NCI-H226 (cell line): ENCODE measurements at places on chromosomes 7 and 10.

- DNase-seq: no peak
These were observed 625.7 kb upstream of the KCND2 start for GRCh38 chr7:119647286-119647685.

DNA sequence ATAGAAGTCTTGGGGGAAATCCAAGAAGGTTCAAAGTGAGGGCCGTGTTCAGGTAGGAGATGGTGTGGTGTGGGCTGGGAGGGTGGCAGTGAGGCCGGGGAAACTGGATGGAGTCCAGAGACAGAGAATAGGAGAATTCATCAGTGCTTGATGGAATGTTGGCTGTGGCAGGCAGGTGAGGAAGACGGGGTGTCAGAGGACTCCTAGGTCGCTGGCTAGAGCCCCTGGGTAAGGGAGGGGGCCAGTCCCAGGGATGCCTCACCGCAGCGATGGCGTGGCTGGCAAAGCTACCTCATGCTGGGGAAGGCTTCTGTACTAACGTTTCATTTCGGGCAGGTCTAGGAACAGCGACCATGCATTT lies 373.0 kb downstream of the RPS24 start:
- DNase-seq: no peak

DNA sequence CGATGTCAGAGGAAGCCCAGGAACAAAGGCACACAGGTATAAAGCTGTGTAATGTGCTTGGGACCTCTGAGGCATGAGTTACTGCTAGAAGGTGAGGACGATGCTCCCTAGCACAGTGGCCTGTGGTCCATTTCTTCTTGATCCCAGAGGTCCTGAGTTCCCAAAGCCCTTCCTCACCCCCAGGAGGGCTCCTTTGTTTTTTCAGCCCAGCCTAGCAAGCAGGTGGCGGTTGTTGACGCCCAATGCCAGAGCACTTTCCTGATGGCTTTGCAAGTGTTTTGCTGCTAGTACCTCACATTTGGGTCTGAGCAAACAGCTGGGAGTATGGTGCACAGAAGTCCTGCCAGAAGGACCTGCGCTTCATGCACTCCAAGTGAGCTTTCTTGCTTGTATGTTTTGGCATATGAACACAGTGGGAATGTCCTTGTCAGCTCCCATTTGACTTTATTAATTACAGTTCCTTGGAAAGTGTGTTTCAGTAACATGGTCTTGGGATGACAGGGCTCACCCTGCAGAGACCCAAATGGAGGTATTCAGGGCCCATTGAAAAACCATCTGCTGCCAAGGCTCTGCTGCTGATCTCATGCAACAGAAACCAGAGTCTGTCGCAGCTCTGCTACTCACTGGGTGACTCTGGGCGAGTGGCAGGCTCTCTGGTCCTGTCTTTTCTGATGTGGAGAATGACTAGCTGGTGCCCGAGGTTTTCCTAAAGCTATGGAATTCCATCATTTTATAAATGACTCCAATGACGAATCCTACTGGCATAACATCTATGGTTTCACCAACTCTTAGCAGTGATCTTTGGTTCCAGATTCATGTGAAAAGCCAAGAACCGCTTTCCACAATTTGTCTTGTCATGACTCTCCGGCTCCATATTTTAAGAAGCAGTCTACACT lies 134.9 kb downstream of the ARID5B start:
- DNase-seq: no peak

- DNase-seq: no peak
These were observed 28.1 kb downstream of the UBN2 start for GRCh38 chr7:139259142-139259541.
